ENCODE measurements at places on chromosomes 5 and 9. TPM values are rescaled to one million over a fixed set of nuclear protein-coding genes. Genes with fewer than 3 reads are reported as not detected.

The SHB gene
- total RNA-seq: 33.4 TPM

The OR13C9 gene
- not detected for total RNA-seq

The FOXE1 gene
- not detected for total RNA-seq

- no peak overlapping the region for H3K4me3 ChIP-seq
- DNase-seq: no peak
- H3K36me3 ChIP-seq: no peaks in the 10 kb centered on the region
- H3K4me1 ChIP-seq: peaks cover 5% of the 10 kb centered on the region
Measured at GRCh38 chr5:36363101-36363500, 61.4 kb upstream of the RANBP3L start.

- peaks cover 4% of the 10 kb centered on the region for H3K4me1 ChIP-seq
- DNase-seq: no peak
- peaks cover 23% of the 10 kb centered on the region for H3K27me3 ChIP-seq
- H3K36me3 ChIP-seq: no peaks in the 10 kb centered on the region
- no peak overlapping the region for H3K4me3 ChIP-seq
Measured at GRCh38 chr5:96426831-96427230, 6.2 kb downstream of the PCSK1 start.

The OXCT1 gene
- 16.2 TPM for total RNA-seq

DNA sequence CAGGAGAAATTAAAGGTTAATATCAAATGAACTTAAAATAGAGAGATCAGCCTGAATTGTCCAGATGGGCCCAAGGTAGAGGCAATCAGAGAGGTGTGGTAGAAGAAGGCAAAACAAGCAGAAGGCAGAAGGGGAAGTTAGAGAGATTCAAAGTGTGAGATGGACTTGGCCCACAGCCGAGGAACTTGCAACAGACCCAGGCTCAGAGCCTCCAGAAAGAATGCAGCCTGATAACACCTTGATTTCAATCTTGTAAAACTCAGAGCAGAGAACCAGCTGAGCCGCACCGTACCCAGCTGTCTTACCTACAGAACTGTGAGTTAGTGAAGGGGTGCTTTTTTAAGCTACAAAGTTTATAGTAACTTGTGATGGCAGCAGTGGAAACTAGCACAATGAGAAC is 190.9 kb downstream of the RFK start:
- no peak overlapping the region for H3K27ac ChIP-seq
- no peaks in the 10 kb centered on the region for H3K36me3 ChIP-seq
- peak; percentile 76 for DNase-seq
- H3K27me3 ChIP-seq: no peaks in the 10 kb centered on the region
- peaks cover 11% of the 10 kb centered on the region for H3K4me1 ChIP-seq

DNA sequence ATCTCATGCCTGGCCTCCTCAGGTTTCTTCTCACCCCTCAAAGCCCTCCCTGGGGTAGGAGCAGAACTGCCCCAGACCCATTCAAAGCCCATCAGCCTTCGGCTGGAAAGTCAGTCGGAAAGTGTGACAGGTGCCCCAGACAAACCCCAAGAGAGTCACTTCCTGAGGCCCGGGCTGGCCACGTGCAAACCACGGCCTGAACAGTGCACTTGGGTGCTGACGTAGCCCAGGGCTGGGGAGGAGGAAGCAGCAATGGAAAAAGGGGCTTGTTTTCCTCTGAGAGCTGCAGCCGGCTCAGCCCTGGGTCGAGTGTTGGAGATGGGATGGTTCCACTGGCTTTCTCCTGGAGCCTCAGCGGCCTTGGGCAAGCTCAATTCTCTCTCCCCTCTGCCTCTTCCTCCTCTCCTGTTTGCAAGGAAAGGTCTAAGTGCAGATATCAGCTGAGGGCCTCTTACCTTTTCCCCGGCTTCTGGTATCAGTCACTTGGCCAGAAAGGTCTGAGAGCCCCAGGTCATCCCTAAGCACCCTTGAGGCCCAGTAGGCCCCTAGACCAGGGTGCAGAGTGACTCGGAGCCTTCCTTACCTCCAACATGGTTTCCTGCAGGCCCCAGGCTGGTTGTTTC is 5.9 kb upstream of the EGR1 start:
- peaks cover 6% of the 10 kb centered on the region for H3K4me1 ChIP-seq
- peak; percentile 68 for DNase-seq
- no peak overlapping the region for H3K27ac ChIP-seq
- no peaks in the 10 kb centered on the region for H3K27me3 ChIP-seq
- no peak overlapping the region for H3K4me3 ChIP-seq

DNA sequence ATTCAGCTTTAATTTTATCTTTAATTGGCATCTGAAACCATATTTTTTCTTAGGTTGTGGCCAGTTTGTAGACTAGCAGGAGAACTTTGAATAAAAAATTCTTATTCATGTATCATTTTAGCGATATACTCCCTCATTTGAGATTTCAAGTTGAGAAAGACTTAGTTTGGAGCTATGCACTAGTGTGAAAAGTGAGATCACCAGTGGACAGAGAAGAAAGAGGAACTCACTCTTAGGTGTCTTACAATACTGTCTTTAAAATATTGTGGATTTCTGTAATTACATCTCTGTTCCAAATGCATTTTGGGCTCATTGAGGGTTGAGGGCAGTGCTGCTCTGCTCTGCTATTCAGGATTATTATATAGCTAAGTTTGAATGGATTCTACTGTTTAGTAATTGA is 54.7 kb downstream of the NAA35 start:
- peaks cover 33% of the 10 kb centered on the region for H3K36me3 ChIP-seq
- H3K4me1 ChIP-seq: no peaks in the 10 kb centered on the region
- no peak overlapping the region for H3K27ac ChIP-seq
- no peak overlapping the region for H3K4me3 ChIP-seq
- H3K27me3 ChIP-seq: no peaks in the 10 kb centered on the region
- DNase-seq: no peak

The PPIC gene
- 43.0 TPM for total RNA-seq

GRCh38 chr9:82988488-82988887 is 74.5 kb downstream of the RASEF start:
- H3K27ac ChIP-seq: no peak overlapping the region
- DNase-seq: no peak
- H3K27me3 ChIP-seq: no peaks in the 10 kb centered on the region
- H3K36me3 ChIP-seq: no peaks in the 10 kb centered on the region
- no peaks in the 10 kb centered on the region for H3K4me1 ChIP-seq

The IFNE gene
- total RNA-seq: not detected

GRCh38 chr5:1656271-1656975 is 132.7 kb upstream of the LPCAT1 start:
- peak; percentile 22 for DNase-seq
- H3K4me1 ChIP-seq: peaks cover 7% of the 10 kb centered on the region
- H3K27ac ChIP-seq: no peak overlapping the region

DNA sequence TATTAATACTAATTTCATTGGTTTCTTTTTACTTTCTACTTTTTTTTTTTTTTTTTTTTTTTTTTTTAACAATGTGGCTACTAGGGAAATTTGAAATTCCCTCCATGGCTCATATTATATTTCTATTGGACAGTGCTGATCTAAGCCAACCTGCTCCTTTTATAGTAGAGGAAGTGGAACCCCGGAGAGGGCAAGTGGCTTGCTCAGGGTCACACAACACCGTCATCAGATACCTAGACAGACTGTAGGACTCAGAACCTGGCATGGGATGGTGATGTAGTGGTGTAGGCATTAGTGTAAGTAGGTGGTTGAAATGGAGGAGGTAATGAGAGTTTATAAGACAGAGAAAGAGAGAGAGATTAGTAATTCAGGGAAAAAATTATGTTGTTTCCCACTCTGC is 10.8 kb downstream of the ZNF618 start:
- H3K36me3 ChIP-seq: no peaks in the 10 kb centered on the region
- H3K4me1 ChIP-seq: peaks cover 26% of the 10 kb centered on the region
- DNase-seq: no peak
- H3K27ac ChIP-seq: no peak overlapping the region
- H3K4me3 ChIP-seq: peak overlapping the region; percentile 42

DNA sequence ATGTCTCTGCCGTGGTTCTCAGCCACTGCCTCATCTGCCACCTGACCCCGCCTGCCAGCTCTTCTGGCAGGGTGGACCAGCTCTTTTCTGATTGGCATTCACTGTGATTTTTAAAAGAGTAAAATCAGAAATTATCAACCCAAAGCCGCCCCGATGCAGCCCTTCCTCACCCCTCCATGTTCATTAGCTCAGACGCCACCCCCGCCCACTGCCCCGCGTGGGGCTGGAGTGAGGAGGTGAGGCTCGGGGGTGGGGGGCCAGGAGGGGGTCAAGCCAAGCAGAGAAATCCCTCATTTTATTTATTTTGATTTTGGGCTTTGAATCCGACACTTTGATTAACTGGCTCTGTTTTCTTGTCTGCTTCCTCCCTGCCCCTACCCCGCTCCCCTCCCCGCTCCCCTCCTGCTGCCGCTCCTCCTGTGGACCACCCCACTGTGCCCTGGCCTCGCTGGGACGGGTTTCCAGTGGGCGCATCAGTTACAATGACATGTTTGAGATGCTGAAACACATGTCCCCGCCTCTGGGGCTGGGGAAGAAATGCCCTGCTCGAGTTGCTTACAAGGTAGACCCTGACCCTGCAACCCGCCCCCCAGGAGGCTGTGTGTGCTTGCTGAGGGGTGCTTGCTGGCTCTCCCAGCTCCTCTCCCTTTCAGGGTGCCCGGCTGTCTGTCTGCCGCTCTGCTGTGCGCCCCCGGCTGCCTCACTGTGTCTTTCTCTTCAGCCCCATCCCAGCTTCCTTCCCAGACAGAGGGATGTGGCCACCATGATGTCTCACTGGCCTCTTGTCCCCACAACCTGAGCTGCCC is 224.9 kb downstream of the CACNA1B start:
- no peaks in the 10 kb centered on the region for H3K4me1 ChIP-seq
- no peak overlapping the region for H3K27ac ChIP-seq
- H3K36me3 ChIP-seq: no peaks in the 10 kb centered on the region
- peak; percentile 62 for DNase-seq

- H3K4me3 ChIP-seq: no peak overlapping the region
- no peaks in the 10 kb centered on the region for H3K27me3 ChIP-seq
- no peaks in the 10 kb centered on the region for H3K4me1 ChIP-seq
- no peak for DNase-seq
- H3K27ac ChIP-seq: no peak overlapping the region
- H3K36me3 ChIP-seq: no peaks in the 10 kb centered on the region
Measured at GRCh38 chr5:6592601-6593000, 40.2 kb downstream of the NSUN2 start.

The KIAA0825 gene
- total RNA-seq: 4.4 TPM

DNA sequence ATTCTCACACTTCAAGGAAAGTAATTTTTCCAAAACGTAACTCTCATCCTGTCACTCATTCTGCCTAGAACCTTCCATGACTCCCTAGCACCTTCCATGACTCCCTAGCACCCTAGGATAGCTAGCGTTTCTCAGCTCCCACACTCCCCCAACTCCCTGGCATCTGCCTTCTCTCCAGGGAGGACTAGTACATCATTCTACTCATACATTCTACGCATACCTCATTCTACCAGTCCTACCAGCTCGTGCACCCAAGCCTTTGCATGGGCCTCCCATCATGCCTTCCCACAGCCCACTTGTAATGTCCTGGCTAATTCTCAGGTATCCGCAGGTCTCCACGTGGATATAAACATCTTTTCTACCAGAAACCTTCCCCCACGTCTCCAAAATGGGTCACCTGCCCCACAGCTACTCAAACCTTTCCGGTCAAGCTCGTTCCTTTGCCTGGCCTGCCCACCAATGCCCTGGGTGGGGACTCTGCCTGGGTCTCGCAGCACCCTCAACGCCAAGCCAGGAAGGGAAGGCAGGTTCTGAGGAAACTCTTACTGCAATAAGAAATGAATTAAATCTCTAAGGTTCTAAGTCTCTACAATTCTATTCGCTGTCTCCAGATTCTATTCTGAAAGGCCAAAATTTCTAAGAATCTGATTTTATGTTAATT is 930 bp downstream of the ANKS6 start:
- DNase-seq: no peak
- H3K27ac ChIP-seq: peak overlapping the region; percentile 71
- H3K4me1 ChIP-seq: peaks cover 21% of the 10 kb centered on the region

- DNase-seq: no peak
- peaks cover 7% of the 10 kb centered on the region for H3K27me3 ChIP-seq
- no peaks in the 10 kb centered on the region for H3K36me3 ChIP-seq
Measured at GRCh38 chr5:148725675-148726074, 71.3 kb upstream of the HTR4 start.

GRCh38 chr5:41856644-41857491 is 13.4 kb downstream of the OXCT1 start:
- H3K4me3 ChIP-seq: no peak overlapping the region
- H3K36me3 ChIP-seq: peaks cover 38% of the 10 kb centered on the region
- no peaks in the 10 kb centered on the region for H3K4me1 ChIP-seq

The MRRF gene
- total RNA-seq: 31.9 TPM

DNA sequence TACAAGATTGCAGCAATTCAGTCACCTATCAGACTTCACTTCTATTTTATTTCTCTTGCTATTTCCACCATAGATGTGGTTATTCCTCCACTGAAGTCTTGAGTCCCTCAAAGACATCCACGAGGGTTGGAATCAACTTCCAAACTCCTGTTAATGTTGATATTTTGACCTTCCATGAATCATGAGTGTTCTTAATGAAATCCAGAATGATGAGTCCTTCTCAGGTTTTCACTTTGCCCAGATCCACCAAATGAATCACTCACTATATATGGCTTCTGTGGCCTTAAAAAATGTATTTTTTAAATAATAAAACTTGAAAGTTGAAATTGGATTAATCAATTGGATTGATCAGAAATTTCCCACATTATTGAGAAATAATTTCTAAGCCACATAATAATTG is 1821.0 kb downstream of the EFNA5 start:
- no peak overlapping the region for H3K27ac ChIP-seq
- H3K36me3 ChIP-seq: no peaks in the 10 kb centered on the region
- H3K4me3 ChIP-seq: no peak overlapping the region
- no peaks in the 10 kb centered on the region for H3K4me1 ChIP-seq
- no peaks in the 10 kb centered on the region for H3K27me3 ChIP-seq

DNA sequence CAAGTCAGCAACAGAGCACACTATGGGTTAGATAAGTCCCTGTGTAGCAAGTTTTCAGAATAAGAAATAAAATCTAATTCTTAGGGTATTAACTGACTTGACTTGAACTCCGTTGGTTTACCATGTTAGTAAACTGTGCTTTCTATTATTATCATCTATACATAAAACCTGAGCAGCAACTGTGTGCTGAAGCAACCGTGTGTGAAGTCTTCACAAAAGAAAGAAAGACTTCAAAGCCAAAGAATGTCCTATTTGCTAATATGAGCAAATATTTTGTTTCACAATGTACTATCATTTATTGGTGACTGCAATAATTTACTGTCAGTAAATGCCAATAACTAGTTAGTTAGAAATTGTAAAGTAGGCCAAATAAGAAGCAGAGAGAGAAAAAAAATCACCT is 32.7 kb downstream of the ERAP1 start:
- no peak overlapping the region for H3K27ac ChIP-seq
- no peaks in the 10 kb centered on the region for H3K27me3 ChIP-seq
- H3K36me3 ChIP-seq: peaks cover 100% of the 10 kb centered on the region
- H3K4me1 ChIP-seq: no peaks in the 10 kb centered on the region
- H3K4me3 ChIP-seq: no peak overlapping the region
